MCF 10A (cell line): ENCODE measurements at places on chromosomes 12 and 14. TPM values are rescaled to one million over a fixed set of nuclear protein-coding genes. Genes with fewer than 3 reads are reported as not detected.

The KRT82 gene
- total RNA-seq, result not detected in 2 replicates

The HOXC9 gene
- 5.2 and 6.0 TPM in 2 replicates for total RNA-seq

The PMEL gene
- 0.59 TPM in 1 of 2 replicates, not detected in the other for total RNA-seq

The P2RX2 gene
- total RNA-seq, result not detected in 2 replicates

The AGAP2 gene
- 0.19 TPM in 1 of 2 replicates, not detected in the other for total RNA-seq

The OAS2 gene
- total RNA-seq, result 0.33 and 0.71 TPM in 2 replicates

The DAO gene
- not detected in 2 replicates for total RNA-seq

The GALNT8 gene
- total RNA-seq, result not detected in 2 replicates

The ESPL1 gene
- 9.8 and 12.1 TPM in 2 replicates for total RNA-seq

The CFAP251 gene
- 19.7 and 23.5 TPM in 2 replicates for total RNA-seq

The PSMA3 gene
- 203 and 239 TPM in 2 replicates for total RNA-seq

The DTX1 gene
- not detected in 2 replicates for total RNA-seq

The VRTN gene
- not detected in 2 replicates for total RNA-seq

The OR4K15 gene
- not detected in 2 replicates for total RNA-seq

The GLS2 gene
- 3.9 and 4.8 TPM in 2 replicates for total RNA-seq

The FGF6 gene
- not detected in 2 replicates for total RNA-seq

The PIWIL1 gene
- total RNA-seq, result not detected in 2 replicates

The EPYC gene
- not detected in 2 replicates for total RNA-seq

The HOXC12 gene
- not detected in 2 replicates for total RNA-seq

The SERPINA5 gene
- 0.35 TPM in 1 of 2 replicates, not detected in the other for total RNA-seq

The LRRC10 gene
- total RNA-seq, result not detected in 2 replicates

The TAS2R30 gene
- 1.9 and 2.1 TPM in 2 replicates for total RNA-seq

The RIPK3 gene
- not detected in 2 replicates for total RNA-seq

The HCFC2 gene
- 10.3 and 11.4 TPM in 2 replicates for total RNA-seq

The PCED1B gene
- total RNA-seq, result 5.1 and 9.6 TPM in 2 replicates

The POP5 gene
- total RNA-seq, result 24.3 and 29.9 TPM in 2 replicates

The LYZ gene
- not detected in 2 replicates for total RNA-seq

The FAM186B gene
- total RNA-seq, result 0.30 and 0.64 TPM in 2 replicates

The KRT78 gene
- not detected in 2 replicates for total RNA-seq

The KRT77 gene
- not detected in 2 replicates for total RNA-seq

The CYP27B1 gene
- total RNA-seq, result 12.6 and 27.5 TPM in 2 replicates

The OVCH1 gene
- total RNA-seq, result 1.9 and 4.0 TPM in 2 replicates

The ELK3 gene
- 50.1 and 53.2 TPM in 2 replicates for total RNA-seq

The CLEC9A gene
- total RNA-seq, result not detected in 2 replicates

The CEP290 gene
- total RNA-seq, result 18.7 and 22.3 TPM in 2 replicates

The STXBP6 gene
- total RNA-seq, result not detected in 2 replicates

The GYS2 gene
- 0.29 and 0.47 TPM in 2 replicates for total RNA-seq

The INTS13 gene
- total RNA-seq, result 64.8 and 67.8 TPM in 2 replicates

The KRT74 gene
- not detected in 2 replicates for total RNA-seq

The CTSG gene
- not detected in 2 replicates for total RNA-seq

The CABP1 gene
- total RNA-seq, result not detected in 2 replicates

The G2E3 gene
- 34.1 and 34.7 TPM in 2 replicates for total RNA-seq

The DPF3 gene
- 1.9 and 2.1 TPM in 2 replicates for total RNA-seq

The IFI27L1 gene
- total RNA-seq, result 18.4 and 20.2 TPM in 2 replicates

The FKBP4 gene
- 79.1 and 94.5 TPM in 2 replicates for total RNA-seq
